Retina (tissue), 1 donor: ENCODE measurements at places on chromosomes 16 and 17.

DNA sequence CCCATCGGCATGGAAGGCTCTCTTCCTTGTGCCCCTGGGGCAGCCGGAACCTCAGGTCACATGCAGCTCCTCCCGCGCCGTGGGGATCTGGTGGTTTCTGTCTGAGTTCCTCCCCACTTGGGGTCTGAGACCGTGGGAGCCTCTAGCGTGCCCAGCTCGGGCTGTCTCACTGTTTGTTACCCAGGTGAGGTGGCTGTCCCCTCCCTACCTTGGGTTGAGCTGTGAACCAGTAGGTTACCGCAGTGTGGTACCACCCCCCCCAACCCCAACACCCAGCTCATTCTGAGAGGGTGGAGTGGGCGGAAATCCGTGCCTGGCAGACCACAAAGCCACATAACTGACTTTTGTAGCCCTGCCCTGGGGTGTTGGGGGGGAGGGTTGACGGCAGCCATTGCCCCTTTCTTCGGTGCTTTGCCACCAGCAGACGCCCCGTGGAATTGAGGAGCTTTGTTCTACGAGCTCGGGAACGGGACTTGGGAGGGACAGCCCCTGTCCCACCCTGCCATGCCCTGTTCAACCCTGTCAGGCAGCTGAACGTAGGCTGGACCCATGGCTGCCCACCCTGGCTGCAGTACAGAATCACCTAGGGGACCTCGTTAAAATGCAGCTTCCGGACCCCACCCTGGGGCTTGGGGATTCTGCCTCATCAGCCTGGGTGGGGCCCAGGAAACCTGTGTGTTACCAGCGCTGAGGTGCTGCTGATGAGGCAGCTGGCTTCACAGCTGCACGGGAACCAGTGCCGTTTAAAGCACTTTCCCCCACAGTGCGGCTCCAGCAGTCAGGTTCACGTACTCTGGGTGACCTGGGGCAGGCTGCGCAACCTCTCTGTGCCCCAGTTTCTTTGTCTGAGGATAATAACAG lies 18.5 kb downstream of the RAP1GAP2 start:
- no peak for DNase-seq

GRCh38 chr17:72349011-72349410 lies 228.2 kb downstream of the SOX9 start:
- no peak for DNase-seq

GRCh38 chr16:6374821-6375220 lies 957.8 kb upstream of the RBFOX1 start:
- DNase-seq: peak; percentile 34

DNA sequence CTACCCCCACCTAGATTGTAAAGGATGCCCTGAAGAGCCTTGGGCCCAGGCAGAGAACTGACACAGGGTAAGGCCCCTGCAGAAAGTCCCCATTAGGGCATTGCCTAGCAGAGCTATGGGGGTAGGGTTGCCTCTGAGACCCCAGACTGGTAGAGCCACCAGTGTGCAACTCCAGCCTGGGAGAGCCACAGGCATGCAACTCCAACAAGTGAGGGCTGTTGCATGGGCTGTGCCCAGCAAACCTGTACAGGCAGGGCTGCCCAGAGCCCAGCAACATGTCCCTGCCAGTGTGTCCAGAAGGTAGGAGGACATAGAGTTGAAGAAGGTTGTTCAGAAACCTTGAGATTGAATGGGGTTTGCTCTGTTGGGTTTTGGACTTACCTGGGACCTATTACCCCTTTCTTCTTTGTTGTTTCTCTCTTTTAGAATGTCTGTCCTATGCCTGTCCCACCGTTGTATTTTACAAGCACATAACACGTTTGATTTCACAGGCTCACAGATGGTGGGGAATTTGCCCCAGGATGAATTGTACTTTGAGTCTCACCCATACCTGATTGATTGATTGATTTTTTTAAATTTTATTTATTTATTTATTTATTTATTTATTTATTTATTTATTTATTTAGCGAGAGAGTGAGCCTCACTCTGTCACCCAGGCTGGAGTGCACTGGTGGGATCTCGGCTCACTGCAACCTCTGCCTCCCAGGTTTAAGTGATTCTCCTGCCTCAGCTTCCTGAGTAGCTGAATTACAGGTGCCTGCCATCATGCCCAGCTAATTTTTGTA lies 16.4 kb downstream of the SGF29 start:
- DNase-seq: no peak

DNA sequence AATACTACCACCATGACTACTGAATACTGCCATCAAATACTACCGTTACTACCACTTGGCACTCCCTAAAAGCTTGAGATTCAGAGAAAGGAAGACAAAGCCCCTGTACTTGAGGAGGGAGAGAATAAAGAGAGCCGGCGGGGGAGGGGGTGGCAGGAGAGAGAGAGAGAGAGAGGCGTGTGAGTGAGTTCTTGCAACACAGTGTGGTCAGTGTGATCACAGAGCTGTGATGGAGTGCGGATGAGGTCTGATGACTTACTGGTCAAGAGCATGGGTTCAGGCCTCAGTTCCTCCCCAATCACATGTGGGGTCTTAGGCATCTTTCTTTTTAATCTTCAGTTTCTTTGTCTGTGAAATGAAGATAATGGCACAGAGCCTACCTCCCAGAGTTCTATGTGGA lies 19.2 kb downstream of the PRKCB start:
- no peak for DNase-seq

GRCh38 chr16:74752756-74753155 lies 21.9 kb downstream of the FA2H start:
- no peak for DNase-seq

GRCh38 chr16:79165079-79165478 lies 435.5 kb downstream of the MAF start:
- DNase-seq: peak; percentile 42

GRCh38 chr16:22291860-22292318 lies 5.3 kb upstream of the POLR3E start:
- DNase-seq: no peak

DNA sequence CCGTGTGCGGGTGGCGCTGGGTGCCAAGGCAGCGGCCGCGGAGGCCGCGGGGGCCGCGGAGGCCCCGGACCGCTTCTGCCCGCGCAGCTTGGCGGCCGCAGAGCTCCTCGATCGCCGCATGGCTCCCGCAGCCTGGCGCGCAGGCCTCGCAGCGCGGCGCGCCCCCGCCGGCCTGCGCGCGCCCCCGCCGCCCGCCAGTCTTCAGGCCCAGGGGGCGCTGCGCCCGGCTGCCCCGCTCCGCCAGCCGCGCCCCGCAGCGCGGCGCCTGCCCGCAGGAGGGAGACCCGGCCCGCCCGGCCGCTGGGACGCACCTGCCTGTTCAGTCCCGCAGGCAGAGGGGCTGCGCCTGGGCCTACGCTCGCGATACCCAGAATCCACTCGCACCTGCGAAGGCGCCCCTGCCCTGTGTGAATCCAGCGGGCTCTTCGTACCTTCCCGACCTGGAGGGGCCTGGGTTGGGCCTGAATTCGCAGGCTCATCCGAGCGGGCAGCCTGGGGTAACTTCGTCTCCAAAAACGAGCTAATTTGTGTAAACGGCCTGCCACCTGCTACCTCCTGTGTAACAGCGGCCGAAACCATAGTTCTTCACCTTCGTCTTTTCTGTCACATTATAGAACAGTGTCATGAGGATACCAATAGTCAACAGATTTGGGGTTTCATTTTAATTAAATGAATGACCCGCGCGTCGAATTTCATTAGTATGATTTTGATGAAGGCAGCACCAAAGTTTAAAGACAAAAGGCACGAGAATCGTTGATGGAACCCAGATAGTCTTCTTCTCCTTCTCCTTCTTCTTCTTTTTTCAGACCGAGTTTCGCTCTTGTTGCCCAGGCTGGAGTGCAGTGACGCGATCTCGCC lies at the start of gene CENPV:
Gene CENPV (minus strand): TSS at position 153 of the 858 bp plus-strand sequence. CDS start 33 bp downstream, at position 120.
- peak; percentile 78 for DNase-seq

DNA sequence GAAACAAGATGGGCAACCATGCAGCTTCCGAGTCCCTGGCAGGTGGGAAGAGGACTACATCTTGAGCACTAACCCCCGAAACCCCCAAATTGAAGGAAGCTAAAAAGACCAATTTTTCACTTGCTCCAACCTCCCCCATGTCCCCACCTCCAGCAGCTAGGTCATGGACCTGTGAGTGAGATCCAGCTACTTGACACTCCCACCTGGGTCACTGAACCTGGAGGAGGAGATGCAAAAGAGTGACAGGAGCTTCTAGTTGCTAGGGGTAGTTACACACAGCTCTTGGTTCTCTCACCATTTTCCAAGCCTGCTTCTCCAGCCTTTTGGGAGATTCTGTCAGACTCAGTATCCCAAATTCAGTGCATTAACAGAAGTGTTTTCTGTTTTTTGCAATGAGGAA lies 11.2 kb downstream of the PDZD9 start:
- DNase-seq: no peak

DNA sequence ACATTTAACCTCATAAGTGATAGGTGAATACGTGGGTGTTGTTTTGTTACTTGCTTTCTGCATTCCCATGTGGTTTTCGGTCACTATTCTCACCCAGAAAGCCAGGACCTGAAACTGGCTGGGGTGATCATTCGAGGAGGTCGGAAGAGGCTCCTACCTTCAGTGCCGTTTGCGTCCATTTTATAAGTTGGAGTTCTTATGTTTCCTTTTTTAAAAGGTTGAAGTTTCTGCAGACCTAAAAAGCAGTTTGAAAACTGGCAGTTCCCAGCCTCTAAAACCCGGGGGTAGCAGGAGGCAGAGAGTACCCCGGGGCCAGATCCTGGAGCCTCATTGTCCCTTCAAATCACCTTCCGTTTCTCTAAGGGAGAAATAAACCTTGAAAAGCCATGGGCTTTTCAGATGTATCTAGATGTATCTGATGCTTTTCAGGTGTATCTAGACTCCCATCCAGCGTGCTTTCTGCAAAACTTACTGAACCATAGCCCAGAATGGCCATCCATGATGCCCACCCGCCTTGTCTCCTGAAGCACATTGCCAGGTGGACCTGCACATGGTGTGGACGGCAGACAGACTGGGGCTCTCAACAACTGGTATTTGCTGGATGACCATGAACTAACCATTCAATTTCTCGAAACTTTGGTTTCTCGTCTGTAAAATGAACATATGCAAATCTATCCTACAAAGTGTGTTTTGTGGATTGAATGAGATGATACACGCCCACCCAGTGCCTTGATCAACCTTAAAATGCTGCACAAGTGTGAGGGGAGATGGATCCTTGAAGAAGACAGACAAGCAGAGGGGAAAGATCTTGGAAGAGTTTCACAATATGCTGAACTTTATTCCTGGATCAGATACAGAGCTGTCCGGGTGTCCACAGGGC lies 1.3 kb downstream of the NLRC5 start:
- DNase-seq: no peak

DNA sequence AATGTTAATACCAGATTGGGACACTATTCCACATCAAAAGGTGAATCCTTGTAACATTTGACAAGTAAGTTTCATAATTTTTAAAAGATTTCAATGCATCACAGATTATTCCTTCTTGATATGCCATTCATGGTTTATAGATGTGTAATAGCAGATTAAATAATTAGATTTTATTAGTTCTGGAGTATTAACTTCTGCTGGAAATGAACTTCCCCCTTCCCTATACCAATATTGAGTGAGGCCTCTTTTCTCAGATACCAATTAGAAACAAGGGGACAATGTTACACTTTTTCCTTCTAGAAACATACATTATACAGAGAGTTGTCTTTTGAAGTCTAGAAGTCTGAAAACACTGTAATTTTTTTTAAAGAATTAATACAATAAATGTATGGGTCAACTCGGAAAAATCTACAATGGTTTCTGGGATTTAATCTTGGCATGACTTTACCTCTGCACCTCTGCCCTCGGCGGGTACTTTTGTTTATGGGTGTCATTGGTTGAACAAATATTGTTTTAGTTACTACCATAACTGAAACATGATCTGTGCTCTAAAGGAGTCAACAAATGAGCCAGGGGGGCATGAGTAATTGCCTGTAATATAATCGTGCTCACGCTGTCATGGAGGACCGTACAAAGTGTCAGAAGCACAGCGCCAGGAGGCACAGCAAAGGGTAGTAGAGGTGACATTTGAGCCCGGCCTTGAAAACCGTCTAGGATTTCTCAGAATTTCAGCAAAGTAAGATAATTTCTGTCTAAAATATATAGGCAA lies 8.2 kb downstream of the LRRC37B start:
- DNase-seq: no peak

- no peak for DNase-seq
These were observed 14.7 kb upstream of the MPRIP start for GRCh38 chr17:17027442-17028058.

DNA sequence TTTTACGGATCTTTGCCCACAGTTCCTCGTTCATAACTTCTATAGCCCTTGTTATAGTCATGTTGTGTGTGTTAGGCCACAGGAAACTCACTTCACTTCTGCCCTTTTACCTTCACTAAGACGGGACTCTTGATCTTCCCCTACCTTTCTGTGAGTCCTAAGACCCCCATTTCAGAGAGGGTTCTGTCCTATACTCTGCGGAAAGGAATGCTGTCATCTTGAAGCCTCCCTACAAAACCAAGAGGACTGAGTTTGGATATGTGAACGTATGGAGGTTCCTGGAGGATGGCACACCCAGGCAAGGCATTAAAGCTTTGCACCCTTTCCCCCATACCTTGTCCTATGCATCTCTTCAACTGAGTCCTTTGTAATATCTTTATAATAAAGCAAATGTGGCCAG lies 3.7 kb downstream of the UBB start:
- DNase-seq: no peak

- DNase-seq: peak; percentile 17
These were observed 86.8 kb upstream of the SALL1 start for GRCh38 chr16:51237861-51238378.
